ENCODE measurements at places on chromosomes 2 and 18.

- no peak for DNase-seq
Measured at GRCh38 chr2:9168821-9169221, 37.8 kb upstream of the ASAP2 start.

- no peak for DNase-seq
Measured at GRCh38 chr2:71043531-71044407, 24.7 kb upstream of the NAGK start.

DNA sequence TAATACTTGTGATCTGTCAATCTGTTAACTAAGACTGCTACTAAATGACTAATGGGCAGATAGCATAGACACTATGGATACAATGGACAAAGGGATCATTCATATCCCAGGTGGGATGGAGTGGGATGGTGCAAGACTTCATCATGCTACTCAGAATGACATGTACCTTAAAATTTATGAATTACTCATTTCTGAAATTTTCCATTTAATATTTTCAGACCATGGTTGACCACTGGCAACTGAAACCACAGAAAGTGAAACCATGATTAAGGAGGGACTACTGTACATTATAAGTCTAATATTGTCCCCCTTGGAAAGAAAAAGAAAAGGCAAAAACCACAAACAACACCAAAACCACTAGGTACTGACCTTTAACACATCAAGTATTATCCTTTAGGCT lies 247.0 kb upstream of the SYT4 start:
- no peak for DNase-seq

DNA sequence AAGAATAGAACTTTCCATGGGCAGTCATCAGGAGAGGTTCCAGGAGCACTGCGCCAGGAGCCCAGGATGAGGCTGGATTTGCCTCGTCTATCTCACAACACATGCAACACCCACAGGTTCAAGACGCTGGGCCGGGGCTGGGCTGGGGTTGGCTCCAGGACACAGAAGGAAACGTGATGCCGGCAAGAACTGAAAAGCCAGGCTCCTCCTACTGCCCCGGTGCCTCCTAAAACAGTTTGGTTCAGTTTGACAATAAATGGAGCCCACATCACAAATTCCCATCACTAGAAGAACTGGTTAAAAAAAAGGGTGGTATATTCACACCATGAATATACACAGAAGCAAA lies 75.9 kb downstream of the INHBB start:
- DNase-seq, result no peak

- no peak for DNase-seq
Measured at GRCh38 chr2:166246901-166247300, 119.1 kb upstream of the SCN1A start.

DNA sequence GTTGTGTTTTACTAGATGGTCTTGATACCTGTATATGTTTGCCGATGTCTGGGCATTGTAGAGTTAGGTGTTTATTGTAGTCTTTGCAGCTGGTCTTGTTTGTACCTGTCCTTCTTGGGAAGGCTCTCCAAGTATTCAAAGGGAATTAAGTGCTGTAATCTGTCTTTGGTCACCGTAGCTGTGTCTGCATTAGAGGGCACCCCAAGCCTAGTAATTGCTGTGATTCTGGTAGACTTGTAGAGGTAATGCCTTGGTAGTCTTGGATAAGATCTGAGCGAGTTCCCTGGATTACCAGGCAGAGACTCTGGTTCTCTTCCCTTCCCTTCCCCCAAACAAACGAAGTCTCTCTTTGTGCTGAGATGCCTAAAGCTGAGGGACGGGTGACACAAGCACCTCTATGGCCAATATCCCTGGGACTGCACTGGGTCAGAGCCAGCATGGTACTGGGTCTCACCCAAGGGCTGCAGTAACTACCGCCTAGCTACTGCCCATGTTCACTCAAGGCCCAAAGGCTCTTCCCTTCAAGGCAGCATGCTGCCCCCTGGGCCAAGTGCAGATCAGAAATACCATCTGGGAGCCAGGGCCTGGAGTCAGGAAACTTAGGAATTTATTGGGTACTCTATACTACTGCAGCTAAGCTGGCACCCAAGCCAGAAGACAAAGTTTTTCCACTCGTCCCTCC lies 27.1 kb downstream of the STPG4 start:
- no peak for DNase-seq

- peak; percentile 10 for DNase-seq
Measured at GRCh38 chr2:66095820-66096345, 339.0 kb upstream of the MEIS1 start.

GRCh38 chr2:108926561-108927380 lies 62.2 kb downstream of the EDAR start:
- peak; percentile 31 for DNase-seq

DNA sequence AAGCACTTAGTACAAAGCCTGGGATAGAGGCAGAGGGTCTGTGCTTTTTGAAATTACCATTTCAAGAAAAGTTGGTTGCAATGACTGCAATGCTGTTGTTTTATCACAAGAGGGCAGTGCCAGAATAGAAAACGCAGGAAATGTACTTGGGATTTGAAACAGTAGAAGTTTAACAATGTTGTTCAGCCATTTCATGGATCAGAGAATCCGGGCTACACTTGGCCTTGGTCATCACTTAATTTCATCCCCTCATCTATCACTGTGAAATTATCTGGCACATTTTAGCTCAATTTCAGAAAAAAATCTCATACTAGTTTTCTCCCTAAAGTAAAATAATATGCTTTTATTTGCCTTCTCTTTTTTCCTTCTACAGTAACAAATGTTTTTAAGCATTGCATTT lies 70.8 kb downstream of the RAPGEF4 start:
- peak; percentile 66 for DNase-seq

- no peak for DNase-seq
Measured at GRCh38 chr18:79640064-79640672, 39.4 kb upstream of the CTDP1 start.

DNA sequence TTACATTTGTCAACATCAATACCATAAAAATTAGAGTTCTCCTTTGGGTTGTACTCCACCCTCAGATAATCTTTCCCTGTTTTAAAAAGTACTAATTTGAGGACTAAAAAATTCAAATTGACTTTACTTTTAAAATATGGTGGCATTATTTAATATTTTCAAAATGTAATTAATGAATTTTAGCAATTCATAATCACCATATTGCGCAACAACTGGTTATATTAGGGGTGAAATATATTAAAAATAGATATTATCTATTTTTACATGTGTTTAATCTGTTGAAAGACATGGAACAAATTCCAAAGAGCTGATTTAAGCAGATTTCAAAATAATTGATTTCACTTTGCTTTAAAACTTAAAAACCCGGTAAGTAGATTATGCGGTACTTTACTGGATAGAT lies 236.6 kb upstream of the NOL4 start:
- DNase-seq, result no peak

GRCh38 chr2:70670626-70671025 lies 97.4 kb downstream of the ADD2 start:
- no peak for DNase-seq

GRCh38 chr2:102256874-102257462 lies 54.4 kb upstream of the IL1RL1 start:
- DNase-seq, result no peak

- no peak for DNase-seq
Measured at GRCh38 chr18:68121826-68122225, 593.1 kb downstream of the TMX3 start.

- no peak for DNase-seq
Measured at GRCh38 chr2:203238292-203238703, 520 bp upstream of the CYP20A1 start.

DNA sequence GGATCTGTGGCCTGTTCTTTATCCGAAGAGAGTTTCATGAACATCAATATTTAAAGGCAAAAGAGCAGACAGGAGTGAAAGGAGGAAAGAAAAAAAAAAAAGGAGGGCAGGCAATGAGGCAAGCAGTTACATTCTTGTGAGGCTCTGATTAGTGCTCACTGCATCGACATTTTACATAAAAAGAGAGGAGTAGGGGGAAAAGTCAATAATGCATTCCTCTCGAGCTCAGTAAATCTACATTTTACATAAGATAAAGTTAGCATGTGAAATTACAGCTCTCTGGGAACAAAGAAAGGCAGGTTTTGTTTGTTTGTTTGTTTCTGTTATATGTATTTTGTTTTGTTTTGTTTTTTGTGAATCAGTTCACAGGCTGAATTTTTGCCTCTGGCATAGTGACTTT lies 187.1 kb upstream of the ARL4C start:
- no peak for DNase-seq

DNA sequence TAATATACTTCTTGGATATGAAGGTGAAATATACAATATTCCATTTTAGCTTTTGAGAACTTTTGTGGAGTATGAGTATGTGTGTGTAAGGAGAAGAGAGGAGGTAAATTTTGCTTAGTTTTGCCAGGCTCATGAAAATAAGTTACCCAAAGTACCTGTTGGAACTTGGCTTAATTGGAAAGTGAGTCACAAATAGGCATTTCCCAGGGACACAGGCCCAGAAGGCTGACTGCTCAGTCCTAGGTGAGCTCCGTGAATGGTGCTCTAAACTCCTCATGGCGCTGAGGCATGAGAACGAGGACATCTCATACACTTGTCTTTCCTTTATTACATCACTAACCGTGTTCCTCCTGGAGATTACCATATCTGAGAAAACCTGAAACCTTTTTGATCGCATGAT lies 148.5 kb upstream of the RAB12 start:
- no peak for DNase-seq

GRCh38 chr2:175737722-175738361 lies 264.2 kb downstream of the LNPK start:
- no peak for DNase-seq

DNA sequence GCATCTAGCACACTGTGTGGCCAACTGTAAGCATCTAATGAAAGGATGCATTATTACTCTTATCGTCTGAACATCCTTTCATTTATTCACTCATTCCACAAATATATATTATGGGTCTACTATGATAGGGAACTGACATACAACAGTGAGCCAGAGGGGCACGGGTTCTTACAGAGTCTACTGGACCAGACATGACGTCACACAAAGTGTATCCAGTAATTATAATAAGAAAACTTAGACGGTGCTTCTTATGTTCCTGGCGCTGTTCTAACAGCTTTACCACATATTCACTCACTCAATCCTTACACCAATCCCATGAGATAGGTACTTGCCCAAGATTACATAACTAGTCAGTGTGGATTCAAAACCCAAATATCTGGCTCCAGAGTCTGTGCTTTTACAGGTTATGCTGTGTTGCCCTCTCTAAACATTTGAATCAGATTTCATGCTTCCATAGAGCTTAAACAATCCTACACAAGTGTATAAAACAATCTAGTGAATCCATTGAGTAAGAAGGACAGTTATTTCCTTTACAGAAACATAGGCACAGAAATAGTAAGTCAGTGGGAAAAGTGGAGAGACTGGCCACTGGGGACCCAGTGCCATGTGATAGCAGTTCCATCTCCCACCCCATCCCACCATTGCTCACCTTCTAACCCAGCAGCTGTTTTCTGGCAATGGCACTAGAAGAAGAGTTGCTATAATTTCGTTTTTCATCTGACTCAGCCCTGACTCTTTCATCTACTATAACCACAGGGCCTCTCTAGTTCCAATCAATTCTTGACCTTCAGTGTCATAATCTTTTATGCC lies 24.2 kb upstream of the ARL5A start:
- DNase-seq, result no peak

- peak; percentile 8 for DNase-seq
Measured at GRCh38 chr18:33751613-33752221, 173.7 kb downstream of the ASXL3 start.

DNA sequence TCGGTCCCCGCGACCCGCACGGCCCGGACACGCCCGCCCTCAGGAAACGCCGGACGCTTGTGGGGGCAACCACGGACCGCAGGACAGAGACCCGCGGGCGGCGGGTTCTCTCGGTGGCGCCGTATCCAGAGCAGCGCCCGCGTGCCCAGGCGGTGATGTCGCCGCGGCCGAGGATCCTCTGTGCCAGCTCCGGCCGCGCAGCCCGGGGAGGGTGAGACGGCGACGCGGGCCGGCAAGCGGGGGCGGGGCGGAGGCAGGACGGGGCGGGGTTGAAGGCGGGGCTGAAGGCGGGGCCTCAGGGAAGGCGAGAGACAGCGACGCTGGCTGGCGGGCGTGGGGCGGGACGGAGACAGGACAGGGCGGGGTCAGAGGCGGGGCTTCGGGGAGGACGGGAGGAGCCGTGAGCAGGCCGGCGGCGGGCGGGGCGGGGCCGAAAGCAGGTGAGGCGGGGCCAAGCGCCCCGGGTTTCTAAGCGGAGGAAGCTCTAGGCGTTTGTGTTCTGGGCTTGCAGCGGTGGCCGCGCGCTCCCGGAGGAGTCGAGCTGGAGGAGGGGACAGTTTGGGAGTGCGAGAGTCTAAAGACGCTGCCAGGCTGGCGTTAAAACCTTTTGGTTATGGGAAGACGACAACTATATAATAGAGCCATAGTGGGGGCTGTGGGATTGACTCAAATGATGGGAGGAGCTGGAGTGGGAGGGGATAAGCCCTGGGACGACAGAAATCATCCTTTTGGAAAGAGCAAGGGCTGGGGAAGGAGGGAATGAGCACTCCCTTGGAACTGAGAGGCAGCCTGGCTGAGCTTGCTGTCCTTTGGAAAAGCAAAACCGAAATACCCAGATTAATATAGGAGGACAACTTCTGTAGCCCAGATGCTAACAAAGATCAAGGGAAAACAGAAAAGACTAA lies at the start of gene DSEL:
Gene DSEL (minus strand): TSS at position 182 of the 905 bp plus-strand sequence. CDS start 2,112 bp downstream, outside the sequence.
- DNase-seq, result peak; percentile 81

- no peak for DNase-seq
Measured at GRCh38 chr2:31188131-31188530, 29.2 kb downstream of the CAPN14 start.

GRCh38 chr2:58800881-58801280 lies 559.8 kb upstream of the FANCL start:
- DNase-seq, result no peak

GRCh38 chr2:71129902-71130151 lies 202 bp downstream of the MCEE start:
- peak; percentile 85 for DNase-seq

DNA sequence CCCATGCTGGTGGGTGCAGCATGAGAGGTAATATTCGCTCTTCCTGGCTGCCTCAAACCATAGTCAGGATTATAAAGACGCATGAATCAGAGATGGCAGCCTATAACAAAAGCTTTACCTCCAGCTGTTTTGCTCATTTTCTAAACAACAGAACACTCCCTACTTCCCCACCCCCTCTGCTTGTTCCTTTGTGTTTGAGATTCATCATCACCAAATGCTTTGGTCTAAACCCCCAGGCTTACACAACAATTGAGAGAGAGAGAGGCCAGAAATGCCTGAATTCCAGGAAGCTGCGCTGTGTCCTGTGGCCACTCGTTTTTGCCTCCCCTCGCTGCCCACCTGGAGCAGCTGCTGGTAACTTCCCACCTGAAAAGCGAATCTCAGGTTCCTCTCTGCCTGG lies 78.8 kb upstream of the CAPN13 start:
- DNase-seq, result no peak

DNA sequence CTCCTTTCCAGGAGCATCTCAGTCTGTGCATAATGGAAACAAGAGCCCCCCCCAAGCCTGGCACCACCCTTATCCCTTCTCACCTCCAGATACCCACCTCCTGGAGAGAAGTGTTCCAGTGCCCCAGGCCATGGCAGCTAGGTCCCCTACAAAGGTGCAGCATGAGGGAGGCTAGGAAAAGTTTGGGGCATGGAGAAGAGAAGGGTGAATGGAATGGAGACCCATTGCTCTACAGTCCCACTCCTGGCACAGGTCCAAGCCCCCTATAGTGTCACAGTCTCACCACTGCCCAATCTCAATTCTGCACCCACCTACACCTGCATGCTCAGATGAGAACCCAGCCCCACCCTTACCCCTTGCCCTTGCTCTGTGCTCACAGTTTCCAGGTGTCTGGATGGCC lies 897 bp downstream of the SLC23A3 start:
- DNase-seq, result no peak

Data from SW480 (cell line).